ENCODE measurements at places on chromosomes 4 and X. TPM values are rescaled to one million over a fixed set of nuclear protein-coding genes. Genes with fewer than 3 reads are reported as not detected.

Gene CPLX1
- total RNA-seq: not detected

Gene CC2D2A
- total RNA-seq: 31.2 TPM

Gene SOWAHB
- total RNA-seq: 0.75 TPM

Gene ARMCX2
- total RNA-seq: 60.4 TPM

DNA sequence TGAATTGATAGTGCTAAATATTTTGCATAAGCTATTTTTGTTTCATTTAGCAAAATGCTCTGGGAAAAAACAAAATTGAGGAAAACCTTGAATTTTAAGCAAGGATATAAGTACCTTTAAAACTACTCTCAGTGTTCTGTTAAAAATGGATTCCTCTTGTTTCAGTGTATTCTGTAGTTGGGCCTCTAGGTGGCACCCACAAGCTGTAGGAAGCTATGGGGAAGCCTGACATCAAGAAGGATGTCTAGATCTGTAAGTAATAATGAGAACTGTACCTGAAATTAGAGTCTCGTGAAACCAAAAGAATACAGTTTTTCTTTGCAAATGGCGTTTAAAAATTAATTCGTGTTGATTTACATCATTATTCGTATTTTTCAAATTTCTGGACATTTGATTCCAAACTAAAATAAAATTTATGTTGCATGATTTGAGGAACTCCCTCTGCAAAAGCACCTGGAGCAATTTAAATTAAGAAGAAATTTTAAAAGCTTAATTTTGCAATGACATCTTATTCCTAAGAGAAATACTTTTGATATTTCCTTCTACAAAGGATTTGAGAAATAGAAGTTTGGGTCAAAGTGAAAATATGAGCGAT lies 51.2 kb downstream of the TMPRSS11E start:
- peak; percentile 81 for DNase-seq

DNA sequence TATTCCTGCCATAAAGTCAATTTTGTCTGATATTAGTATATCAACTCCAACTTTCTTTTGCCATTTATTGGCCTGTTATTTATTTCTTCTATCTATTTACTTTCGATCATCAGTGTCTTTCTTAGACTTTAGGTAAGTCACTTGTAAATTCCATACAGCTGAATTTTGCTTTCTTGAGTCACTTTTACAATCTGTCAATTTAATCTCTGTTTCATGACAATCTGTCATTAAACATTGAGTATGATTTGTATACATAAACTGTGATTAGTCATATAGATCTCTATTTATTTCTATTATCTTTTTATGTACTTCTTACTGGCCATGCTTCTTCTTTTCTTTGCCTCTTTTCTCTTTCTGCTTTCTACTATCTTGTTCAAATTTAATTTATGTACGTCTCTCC lies 160.1 kb downstream of the TMA16 start:
- no peak for DNase-seq
